ENCODE measurements at places on chromosomes 2 and 18.

GRCh38 chr2:223731503-223731902 is 105.9 kb downstream of the AP1S3 start:
- no peak for DNase-seq

GRCh38 chr18:9417073-9417851 is 58.1 kb upstream of the RALBP1 start:
- no peak for DNase-seq

DNA sequence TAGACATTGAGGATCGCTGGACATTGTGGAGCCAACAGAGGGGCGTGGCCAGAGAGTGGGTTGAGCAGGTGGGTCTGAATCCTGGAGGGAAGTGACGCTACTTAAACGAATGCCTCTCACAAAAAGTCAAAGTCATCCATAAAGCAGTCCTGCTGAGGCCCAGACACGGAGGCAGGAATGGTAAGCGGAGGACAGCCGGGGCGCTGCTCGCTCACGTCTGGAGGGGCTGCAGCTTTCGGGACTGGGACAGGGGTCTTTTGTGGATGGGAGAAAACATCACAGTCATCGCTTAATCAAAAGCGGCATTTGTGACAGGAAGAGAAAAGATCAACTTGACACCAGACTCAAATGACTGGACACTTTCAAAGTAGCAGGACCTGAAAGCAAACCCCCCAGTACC is 88.4 kb downstream of the PTGR3 start:
- no peak for DNase-seq

GRCh38 chr2:85181844-85182456 is 48.8 kb downstream of the TCF7L1 start:
- no peak for DNase-seq

- DNase-seq, result peak; percentile 15
Measured at GRCh38 chr18:36031407-36031806, 36.0 kb downstream of the RPRD1A start.

DNA sequence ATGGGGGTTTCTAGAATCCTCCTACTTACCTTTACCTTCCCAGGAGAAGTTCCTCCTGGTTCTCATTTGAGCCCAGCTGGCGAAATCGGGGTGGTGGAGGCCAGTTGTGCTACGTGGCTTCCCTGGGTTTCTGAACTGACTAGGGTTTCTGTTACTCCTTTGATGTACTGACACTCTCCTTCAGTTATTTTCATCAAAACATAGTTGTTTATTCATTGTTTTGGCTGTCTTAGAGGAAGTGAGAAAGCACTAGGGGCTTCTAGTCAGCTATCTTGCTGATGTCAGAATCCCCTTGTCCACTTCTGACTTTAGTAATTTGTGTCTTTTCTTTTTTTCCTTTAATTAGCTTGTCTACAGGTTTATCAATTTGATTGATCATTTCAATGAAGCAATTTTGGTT is 332.2 kb upstream of the TANK start:
- no peak for DNase-seq

GRCh38 chr18:24991141-24992060 is 360.6 kb downstream of the ZNF521 start:
- no peak for DNase-seq

GRCh38 chr18:32373505-32373904 is 97.2 kb downstream of the GAREM1 start:
- DNase-seq, result no peak

GRCh38 chr2:149745396-149746230 is 158.0 kb upstream of the MMADHC start:
- no peak for DNase-seq
